Activated CD4-positive, CD25-positive, alpha-beta regulatory T cell treated with anti-CD3 and anti-CD28 coated beads, Interleukin-2, amount 50 U/mL, for 16 hours (primary cell): ENCODE measurements at places on chromosomes 5 and 9.

- peak; percentile 18 for DNase-seq
Observed at GRCh38 chr9:123322273-123323195, 33.5 kb upstream of the CRB2 start.

- no peak for DNase-seq
Observed at GRCh38 chr5:28012538-28012937, 974.2 kb upstream of the CDH9 start.

DNA sequence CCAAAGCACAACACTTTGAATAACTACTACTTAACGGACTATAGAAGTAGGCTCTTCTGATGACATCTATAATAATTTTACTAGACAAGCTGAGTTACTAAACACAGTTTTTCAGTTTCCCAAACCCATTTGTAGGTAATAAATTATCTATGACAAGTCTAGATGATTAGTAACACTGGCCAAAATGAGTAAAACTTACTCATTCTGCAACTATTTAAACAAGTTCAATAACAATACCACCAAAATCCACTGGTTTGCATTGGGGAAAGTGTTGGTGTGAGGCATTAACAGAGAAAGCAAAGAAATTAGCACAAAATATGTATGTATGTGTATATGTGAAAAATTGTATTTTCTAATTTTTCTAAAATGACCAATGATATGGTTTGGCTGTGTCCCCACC, 119.3 kb downstream of the NR2F1-AS1 start:
- no peak for DNase-seq

DNA sequence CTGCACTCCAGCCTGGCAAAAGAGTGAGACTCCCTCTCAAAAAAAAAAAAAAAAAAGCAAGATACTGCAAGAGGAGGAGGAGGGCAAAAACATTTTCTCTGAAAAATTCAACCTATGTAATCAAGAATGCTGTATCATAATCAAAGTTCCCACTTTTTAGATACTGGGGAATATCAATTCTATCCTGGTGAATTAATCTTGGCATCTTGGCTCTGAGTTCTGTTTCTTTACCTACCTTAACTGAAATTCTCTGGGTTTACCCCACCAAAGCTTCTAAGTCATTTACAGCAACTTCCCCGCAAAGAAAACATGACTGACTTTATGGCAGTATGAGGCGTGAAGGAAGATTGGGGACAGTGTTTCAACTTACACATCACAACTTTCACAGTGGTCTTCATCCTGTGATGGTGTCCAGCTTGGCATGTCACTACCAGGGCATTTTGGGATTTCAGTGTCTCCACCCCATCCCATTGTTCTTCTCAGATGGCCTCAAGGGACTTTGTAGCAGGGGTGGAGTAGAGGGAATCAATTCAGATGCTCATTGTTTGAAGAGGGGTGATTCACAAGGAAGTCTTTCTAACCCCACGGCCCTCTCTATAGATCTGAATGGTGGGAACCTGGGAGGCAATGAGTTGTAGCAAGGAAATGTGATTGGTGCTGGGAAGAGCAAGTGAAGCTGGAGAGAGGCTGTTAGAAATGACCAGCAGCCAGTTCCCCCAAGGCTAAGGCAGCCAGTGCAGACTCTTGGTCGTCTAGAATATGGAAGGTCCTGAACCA, 130.5 kb downstream of the SCAMP1 start:
- DNase-seq = no peak

GRCh38 chr5:159010661-159011442, 88.9 kb downstream of the EBF1 start:
- DNase-seq = no peak

DNA sequence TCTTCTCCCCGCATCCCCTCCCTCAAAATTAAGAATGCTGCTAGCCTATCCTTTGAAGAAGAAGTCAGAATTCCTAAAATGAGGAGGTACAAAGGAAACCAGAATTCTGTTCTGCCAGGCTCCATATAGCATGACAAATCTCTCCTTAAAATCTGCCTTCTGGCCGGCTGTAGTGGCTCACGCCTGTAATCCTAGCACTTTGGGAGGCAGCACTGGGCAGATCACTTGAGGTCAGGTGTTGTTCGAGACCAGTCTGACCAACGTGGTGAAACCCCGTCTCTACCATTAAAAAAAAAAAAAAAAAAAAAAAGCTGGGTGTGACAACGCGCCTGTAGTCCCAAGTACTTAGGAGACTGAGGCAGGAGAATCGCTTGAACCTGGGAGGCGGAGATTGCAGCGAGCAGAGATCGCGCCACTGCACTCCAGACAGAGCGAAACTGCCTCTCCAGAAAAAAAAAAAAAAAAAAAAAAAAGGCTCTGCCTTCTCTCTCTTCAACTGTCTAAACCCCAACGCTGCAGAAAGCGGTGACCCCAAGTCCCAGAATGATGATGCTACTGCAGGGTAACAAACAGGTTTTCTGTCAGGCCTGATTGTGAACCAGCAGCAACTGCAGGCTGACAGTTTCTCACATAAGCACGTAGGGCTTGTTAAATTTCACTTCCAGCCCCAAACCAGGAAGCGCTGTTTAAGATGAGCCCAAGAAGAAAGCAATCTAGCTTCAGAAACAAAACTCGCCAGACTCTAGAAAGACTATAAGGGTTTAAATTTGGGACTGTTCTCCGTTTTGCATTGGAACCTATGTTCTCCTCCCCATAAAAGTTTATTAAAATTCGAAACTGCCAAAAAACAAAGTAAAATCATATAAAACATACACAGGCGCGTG, 963 bp upstream of the CAST start:
- DNase-seq = no peak

GRCh38 chr5:115439639-115440038, 104.9 kb downstream of the FEM1C start:
- DNase-seq = no peak
